ENCODE measurements at places on chromosomes 11 and 22.

- no peak for DNase-seq
Observed at GRCh38 chr11:225734-226453, 10.2 kb downstream of the SIRT3 start.

DNA sequence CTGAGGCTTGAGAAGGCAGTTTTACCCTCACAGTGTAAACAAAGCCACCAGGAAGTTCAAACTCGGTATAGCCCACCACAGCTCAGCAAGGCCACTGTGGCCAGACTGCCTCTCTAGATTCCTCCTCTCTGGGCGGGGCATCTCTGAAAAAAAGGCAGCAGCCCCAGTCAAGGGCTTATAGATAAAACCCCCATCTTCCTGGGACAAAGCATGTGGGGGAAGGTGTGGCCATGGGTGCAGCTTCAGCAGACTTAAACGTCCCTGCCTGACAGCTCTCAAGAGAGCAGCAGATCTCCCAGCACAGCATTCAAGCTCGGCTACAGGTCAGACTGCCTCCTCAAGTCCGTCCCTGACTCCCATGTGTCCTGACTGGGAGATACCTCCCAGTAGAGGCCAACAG is 69.7 kb downstream of the TTC28 start:
- DNase-seq, result no peak

- peak; percentile 67 for DNase-seq
Observed at GRCh38 chr22:42343531-42344081, 73.2 kb upstream of the TCF20 start.

DNA sequence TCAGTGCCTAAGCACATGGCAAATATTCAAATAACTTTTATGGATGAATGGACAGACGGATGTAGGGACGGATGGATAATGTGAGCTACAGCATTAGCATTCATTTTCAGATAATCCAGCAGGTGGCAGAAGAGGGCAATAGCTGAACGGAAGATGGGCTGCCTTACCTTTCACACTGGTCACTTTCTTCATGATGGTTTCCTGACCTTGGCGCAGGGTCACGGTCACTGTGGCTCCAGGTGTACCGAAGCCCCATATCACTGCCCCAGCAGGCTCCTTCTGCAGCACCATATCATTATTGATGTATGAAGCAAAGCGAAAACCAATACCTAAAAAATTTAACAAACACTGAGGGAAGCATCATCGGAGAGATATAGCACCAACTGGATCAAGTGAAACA is 4.3 kb downstream of the SIAE start:
- peak; percentile 68 for DNase-seq

DNA sequence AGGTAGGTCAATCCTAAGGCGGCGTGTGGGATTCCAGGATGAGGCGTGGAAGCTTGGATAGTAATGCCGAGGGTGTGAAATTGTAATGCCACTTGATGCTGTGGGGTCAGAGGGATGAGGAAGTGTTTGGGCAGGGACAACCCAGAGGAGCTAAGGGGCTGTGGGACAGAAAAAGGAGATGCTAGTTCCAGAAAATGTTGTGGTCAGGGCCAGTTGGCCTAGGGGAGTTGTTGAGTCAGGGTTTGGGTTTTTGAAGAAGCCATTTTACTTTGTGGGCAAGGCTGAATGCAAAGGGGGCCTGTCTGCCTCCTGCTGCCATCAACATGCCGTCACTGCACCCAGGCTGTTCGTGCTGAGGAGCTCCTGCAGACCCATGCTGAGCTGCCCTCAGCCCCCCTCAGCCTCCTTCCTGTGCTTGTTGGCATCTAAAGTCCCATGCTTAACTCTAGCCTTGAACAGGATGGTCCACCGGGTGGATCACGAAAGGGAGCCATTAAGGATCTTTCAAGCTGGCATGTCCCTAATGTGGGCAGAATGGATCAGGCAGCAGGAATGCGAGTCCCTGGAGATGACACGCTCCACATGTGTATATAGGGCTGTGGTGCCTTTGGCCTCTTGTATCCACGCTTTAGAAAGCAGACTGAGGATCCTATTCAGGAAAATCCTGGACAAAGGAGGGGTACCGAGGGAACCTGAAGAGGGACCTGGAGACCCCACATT is 2.1 kb downstream of the C11orf16 start:
- DNase-seq, result no peak

Measured in HEK293T (cell line).